T-helper 9 cell (primary cell): ENCODE measurements at places on chromosomes 4 and X.

DNA sequence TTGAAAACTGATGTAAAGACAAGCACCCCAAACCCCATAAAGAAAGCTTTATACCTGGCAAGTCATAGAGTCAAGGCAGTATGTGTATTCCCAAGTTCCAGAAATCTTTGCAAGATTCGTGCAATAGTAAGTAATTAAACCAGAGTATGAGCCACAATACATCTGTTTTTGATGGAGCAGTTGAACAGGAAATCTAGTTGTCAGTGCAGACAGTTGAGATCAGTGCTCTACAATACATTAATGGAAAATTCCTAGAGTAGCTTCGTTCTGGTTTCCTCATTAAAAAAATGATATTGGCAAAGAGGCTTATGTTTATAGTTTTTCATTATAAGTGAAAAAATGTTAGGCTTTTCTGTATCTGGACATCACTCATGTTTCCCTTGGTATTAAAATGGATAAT is 575.3 kb downstream of the TRIML1 start:
- DNase-seq = no peak

DNA sequence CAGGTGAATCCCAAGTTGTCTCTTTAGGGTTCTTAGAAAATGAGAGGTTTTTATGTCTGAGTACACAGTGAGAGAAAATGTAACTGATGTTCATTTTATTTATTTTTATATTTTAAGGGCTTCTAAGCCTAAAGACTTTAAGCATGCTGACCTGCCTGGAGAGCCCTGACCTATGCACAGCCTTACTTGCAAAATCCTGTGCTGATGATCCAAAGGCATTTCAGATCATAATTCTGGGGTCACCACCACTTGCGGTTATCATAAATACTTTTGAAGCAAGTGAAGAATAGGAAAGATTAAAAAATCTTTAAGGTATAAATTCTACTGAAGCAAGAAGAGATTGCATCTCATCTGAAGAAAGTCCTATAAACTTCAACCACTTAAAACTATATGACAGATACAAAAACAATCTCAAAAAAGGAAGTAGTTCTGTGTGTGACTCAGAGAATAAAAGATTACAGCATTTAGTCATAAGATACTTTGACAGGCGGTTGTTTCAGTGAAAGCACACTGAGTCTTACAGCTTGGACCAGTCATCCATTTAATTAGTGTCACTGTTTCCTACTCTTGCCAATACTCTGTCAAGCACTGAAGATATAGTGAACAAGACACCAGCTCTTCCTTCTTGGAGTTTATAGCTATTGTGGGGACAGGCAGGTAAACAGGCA is 245.2 kb upstream of the DIPK2B start:
- no peak for DNase-seq

GRCh38 chrX:119734897-119735339 is 23.5 kb upstream of the SOWAHD start:
- no peak for DNase-seq

DNA sequence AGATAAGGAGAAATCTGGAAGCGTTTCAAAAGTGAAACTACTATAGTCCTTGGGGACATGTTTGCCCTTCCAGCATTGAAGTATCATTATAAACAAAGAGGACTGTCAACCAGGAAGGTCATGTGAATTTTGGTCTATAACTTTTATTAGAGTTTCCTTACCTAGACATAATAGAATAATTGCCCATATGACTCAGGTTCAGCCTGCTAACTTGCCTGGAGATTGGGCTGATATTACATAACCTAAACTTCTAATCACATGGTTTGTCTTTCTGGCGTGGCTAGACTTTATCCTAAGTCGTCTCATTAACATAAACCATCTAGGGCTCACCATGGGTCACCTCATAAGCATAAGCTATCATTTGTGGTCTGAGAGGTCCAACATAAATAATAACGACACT is 775.9 kb downstream of the CENPC start:
- no peak for DNase-seq

GRCh38 chrX:46713672-46714490 is 45.0 kb downstream of the SLC9A7 start:
- no peak for DNase-seq

DNA sequence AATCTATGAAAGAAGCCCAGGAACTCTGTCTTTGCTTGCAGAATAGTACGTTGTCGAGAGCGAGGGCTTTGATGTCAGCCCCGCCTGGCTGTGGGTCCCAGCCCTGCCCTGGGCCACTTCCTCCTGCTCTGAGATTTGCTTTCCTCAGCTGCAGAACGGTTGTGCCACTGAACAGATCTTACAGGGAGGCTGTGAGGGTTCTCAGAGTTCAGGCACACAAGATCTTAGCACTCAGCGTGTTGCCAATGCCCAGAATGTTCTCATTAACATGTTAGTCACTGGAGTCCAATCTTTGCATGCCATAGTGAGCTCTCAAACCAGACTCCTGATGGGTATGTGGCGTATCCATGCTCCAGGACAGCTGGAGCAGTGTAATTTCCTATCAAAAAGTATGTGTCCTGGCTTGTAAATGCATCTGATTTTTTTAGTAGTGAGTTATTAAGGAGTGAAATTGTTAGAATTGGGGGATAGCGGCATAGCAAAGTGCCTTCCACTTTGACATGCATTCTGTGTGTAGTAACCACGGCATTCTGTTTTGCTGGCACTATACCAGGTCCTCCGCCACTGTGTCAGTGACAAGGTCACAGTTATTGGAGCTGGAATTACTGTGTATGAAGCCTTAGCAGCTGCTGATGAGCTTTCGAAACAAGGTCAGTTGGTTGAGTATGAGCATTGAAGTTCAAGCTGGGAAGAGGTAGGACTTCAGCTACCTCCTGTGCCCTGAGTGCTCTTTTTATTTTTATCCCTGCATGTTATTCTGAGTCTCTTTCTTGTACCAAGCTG is 31.6 kb downstream of the TKTL1 start:
- DNase-seq = no peak

DNA sequence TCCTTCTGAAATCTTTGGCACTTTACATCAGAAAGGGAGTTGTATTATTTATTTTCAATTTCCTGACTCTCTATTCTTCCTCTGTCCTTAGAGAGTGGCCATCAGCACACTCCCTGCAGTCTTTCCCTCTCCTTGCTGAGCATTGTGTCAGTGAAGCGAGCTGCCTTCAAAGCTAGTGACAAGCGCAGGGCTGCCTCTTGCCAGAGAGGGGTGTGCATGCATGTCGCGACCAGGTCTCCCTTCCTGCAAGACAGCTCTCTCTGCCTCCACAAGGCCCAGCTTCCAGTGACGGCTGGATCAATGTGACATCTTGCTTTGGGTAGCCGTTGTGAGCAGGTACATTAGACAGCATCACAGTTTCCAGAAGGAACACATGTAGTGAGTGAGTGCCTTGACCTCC is 810.9 kb upstream of the TENM3 start:
- no peak for DNase-seq

- no peak for DNase-seq
Measured at GRCh38 chrX:130884627-130885026, 18.4 kb downstream of the ENOX2 start.

DNA sequence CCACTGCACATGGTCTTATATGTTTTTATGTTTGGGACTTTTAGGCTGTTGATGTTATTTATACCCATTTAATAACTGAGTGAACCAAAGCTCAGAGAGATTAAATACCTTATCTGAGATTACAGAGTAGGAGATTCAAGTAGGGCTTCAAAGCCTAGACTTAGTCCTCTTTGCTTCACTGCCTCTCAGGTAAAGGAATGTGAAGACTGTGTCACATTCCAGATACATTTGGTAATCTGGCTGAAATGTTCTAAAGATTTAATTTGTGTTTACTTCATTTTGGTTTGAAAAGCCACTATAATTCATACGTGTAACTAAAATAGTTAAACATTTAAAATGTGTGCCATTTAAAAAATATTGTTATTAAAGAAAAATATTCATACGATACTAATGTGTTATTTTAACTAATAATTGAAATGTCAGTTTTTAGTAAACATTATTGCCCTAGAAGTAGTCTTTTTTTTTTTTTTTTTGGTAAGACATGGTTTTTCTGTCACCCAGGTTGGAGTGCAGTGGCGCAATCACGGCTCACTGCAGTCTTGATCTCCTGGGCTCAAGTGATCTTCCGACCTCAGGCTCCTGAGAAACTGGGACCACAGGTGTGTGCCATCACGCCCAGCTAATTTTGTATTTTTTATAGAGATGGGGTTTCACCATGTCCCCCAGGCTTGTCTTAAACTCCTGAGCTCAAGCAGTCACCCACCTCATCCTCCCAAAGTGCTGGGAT is 54.3 kb downstream of the WWC2 start:
- no peak for DNase-seq

GRCh38 chrX:1386338-1387127 is 5.4 kb downstream of the SLC25A6 start:
- no peak for DNase-seq

- DNase-seq = no peak
Measured at GRCh38 chr4:100849319-100849718, 331.5 kb upstream of the EMCN start.

- no peak for DNase-seq
Measured at GRCh38 chr4:89836897-89837384, at the start of gene SNCA. Gene SNCA (minus strand): TSS chr4:89837161. CDS start chr4:89835667, 1,494 bp downstream.

GRCh38 chrX:22748093-22748999 is 251.4 kb upstream of the DDX53 start:
- peak; percentile 25 for DNase-seq

DNA sequence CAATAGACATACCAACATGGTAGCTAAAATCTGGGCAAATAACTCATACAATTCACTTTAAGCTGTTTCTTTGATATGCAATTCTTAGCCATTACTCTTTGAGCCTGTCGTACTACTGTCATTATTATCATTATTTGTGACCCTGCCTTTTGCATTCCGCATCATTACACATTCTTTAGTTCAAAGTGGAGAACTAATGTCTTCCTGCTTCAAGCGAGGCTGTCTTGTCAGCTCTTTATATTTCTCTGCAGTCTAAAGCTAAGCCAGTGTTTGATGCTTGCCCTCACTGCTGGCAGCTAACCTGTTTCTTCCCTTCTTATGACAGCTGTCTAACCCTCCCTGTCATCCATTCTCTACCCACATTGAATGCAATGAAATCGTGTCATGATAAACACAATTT is 186.8 kb downstream of the FAT4 start:
- DNase-seq = no peak

DNA sequence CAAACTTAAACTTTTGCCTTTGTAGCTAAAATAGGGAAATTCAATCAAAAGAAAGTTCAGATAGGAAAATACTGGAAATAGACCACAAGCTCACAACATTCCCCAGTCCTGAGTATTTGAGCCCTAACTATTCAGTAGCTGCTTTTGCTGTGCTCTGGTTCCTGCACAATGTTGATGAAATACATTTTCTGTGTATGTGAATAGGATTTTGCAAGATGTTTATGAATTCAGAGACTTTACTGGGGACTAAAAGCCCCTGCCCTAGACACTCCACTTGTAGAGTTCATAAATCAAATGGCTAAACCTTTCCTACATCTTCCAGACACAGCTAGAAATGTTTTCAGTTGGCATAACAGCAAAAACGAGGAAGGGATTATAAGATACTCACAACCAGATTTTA is 105.9 kb downstream of the FBXO8 start:
- no peak for DNase-seq

- DNase-seq = no peak
Measured at GRCh38 chrX:17735406-17735805, 1.9 kb upstream of the SCML1 start.

- no peak for DNase-seq
Measured at GRCh38 chrX:104913348-104913747, 307.1 kb downstream of the TEX13A start.

- DNase-seq = no peak
Measured at GRCh38 chrX:132144061-132144460, 16.2 kb upstream of the FRMD7 start.

GRCh38 chr4:168240821-168241220 is 77.7 kb downstream of the DDX60 start:
- DNase-seq = no peak

- DNase-seq = no peak
Measured at GRCh38 chr4:40143926-40144508, 52.8 kb upstream of the RHOH start.

DNA sequence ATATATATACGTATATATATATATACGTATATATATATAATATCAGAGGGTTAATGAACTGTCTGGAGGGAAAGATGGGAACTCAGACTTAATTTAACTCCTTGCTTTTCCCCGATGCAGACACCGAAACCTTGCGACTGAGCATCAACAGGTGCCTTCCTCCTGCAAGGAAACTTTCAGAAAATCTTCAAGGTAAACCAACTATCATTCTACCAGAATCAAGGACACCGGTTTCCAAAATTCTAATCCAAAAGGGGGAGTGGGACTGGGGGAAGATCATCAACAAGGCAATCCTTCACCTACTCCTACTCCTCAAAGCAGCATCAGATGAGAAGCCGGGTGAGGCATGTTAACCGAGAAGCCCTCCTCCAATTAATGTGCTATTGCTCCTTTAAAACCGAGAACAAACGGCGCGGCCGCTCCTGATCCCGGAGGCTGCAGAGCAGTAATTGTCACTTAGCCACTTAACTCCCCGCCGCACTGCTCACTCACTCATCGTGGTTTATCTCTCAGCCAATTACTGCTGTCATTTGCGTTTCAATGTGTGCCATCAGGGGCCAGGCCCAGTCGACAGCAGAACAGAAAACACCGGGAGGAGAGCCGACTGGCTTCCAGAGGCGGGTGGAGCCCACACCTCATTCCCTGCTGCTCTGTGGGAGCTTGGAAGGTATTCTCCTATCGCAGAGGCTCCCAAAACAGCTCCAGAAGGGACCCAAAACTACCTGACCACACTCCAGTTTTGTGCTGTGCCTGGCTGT is 61.7 kb downstream of the MAML3 start:
- no peak for DNase-seq
